Dermis lymphatic vessel endothelial cell (primary cell): ENCODE measurements at places on chromosomes 4 and X. TPM values are rescaled to one million over a fixed set of nuclear protein-coding genes. Genes with fewer than 3 reads are reported as not detected.

HTN3 gene
- not detected in 2 replicates for total RNA-seq

NUDT10 gene
- under 0.01 and 0.11 TPM in 2 replicates for total RNA-seq

ADRA2C gene
- total RNA-seq = under 0.01 and 0.09 TPM in 2 replicates

SPACA5 gene
- total RNA-seq = not detected in 2 replicates

CRMP1 gene
- total RNA-seq = 1.2 and 2.4 TPM in 2 replicates

GALNT7 gene
- 17.1 and 22.1 TPM in 2 replicates for total RNA-seq

FAM47C gene
- not detected in 2 replicates for total RNA-seq

MAGIX gene
- total RNA-seq = 0.43 and 0.76 TPM in 2 replicates

AFF2 gene
- total RNA-seq = under 0.01 and 0.09 TPM in 2 replicates

AP1S2 gene
- 86.6 and 115 TPM in 2 replicates for total RNA-seq

NHSL2 gene
- 18.4 and 40.1 TPM in 2 replicates for total RNA-seq

LGI2 gene
- total RNA-seq = under 0.01 TPM in 2 replicates

CLNK gene
- not detected in 2 replicates for total RNA-seq

TNMD gene
- total RNA-seq = not detected in 2 replicates

HS3ST1 gene
- 2.7 and 2.8 TPM in 2 replicates for total RNA-seq

FAT1 gene
- total RNA-seq = 1.6 and 10.8 TPM in 2 replicates

CPZ gene
- not detected in 2 replicates for total RNA-seq

DDX53 gene
- total RNA-seq = under 0.01 TPM in 1 of 2 replicates, not detected in the other
